ENCODE measurements at places on chromosomes 12 and 14.

- no peak for DNase-seq
These were observed 49.9 kb upstream of the BBS10 start for GRCh38 chr12:76398106-76398505.

GRCh38 chr12:22981711-22982110 is 356.7 kb downstream of the ETNK1 start:
- no peak for DNase-seq

DNA sequence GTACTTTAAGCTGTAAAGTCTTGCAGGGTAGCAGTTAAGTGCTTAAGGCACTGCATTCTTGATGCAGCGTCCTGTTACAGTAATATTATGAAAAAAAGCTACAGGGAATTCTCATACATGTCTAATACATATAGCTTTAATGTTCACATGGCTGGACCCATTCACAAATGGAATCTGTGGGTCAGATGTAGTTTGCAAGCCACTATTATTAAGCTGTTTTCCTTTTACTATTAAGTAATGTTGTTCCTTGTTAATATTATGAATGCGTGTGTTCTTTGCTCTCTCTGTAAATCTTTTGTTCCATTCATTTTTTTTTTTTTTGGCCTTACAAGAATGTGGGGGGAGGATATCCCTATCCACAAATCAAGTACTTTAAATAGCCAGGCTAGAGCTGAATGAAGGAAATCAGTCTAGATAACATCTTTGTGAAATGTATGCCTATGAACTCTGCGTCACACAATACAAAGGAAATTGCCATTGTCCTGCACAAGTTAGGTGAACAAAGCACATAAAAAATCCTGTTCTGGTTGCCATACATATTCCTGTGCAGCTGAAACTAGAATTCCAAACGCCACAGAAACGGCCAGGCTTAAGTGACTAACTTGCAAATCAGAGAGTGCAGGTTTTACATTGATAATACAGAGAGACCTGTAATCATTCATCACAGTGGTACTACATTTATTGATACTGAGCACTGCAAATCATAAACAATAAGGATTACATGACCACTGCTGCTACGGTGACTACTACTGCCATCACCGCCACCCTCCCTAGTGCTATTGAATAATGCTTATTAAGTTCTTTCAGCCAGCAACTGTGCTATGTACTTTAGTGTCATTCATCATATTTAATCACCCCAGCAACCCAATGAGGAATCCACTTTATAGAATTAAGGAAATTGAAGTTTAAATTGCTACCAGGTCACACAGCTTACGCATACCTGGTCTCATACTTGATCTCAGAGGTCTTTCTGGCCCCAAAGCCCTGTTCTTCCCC is 111.9 kb downstream of the HMGA2 start:
- no peak for DNase-seq

DNA sequence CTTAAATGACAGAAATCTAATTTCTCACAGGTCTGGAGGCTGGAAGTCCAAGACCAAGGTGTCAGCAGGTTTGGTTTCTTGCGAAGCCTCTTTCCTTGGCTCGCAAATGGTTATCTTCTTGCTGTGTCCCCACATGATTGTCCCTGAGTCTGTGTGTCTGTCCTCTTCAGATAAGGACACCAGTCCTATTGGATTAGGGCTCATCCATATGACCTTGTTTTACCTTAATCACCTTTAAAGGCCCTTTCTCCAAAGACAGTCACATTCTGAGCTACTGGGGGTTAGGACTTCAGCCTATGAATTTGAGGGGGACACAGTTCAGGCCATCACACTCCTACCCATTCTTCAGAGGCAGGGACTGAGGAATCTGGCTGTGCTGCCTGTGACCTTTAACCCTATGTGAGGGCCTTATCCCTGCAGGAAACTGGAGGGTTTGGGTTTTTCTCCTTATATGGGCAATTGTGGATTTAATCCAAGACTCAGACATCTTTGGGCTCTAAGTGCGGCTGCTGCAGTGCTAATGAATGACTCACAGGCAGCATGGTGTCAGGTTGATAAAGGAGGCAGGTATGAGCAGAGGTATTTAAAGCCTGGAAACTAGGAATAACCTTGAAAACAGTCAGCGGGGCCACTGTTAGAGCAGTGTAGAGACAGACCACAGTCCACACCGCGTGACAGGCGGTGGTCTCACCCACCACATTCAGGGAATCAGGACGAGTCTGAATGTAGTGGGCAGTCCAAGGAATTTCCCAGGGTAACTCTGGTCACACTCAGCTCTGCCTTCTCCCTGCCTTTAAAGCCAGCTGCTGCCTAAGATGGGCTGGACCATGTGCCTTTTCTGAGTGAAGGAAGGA is 10.2 kb downstream of the TPCN1 start:
- no peak for DNase-seq

GRCh38 chr12:84463741-84464495 is 448.7 kb downstream of the SLC6A15 start:
- no peak for DNase-seq

- no peak for DNase-seq
These were observed 92.7 kb downstream of the LRRC74A start for GRCh38 chr14:76918782-76919394.

DNA sequence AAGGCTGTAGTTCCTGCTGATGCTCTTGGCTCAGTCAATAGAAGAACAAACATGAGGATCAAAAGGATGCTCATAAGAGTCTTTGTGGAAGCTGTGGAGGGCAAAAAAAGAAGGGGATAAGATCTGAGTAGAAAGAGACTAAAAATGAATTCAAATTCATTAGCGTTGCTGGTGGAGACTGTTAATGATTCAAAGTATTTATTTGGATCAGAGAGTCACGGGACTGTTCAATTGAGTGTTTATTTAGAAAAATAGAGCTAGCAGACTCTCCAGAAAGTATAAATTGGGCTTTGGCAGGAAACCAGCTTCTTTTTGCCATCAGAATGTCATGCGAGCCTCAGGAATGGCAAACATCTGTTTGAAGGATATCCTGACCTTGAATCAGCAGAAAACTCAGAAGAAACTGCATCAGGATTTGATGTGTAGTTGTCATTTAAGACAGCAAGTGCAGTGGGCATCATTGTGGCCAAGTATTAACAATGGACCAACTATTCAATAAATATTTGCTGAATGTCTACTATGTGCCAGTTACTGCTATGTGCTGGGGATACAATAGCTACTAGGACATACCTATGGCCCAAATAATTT is 126.4 kb downstream of the TBC1D30 start:
- no peak for DNase-seq

DNA sequence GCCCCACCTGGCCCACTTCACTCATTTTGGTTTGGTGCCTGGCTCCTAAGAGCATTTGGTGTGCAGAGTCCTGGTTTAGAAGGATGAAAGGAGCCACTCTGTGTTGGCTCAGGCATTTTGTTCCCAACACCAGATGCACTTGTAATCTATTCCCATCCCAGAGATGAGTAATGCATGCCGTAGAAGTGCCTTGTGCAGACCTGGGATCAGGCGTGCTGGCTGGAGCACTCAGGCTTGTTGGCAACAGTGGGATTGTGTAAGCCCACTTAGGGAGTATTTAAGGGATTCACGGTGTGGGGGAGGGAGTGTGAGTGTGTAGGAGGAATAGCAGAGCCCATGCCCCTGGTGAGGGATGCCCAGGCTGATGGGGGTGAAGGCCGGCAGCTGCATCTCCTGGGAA is 501.5 kb upstream of the TBX3 start:
- no peak for DNase-seq

DNA sequence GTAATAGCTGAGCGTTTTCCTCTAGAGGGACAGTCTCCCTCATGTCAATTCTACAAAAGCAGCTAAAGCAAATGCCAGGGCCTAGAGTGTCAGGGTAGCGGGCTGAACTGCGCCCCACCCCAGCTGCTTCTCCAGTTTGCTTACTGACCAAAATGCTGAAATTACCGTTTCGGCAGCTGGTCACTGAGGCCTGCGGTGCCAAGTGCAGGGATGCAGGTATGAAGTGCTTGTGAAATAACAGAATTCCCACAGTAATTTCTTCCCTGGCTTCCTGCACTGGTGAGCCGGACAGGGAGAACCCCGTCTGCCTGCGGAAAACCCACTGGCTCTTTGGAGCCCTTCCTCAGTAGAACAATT is 19.1 kb downstream of the PSMC1 start:
- peak; percentile 4 for DNase-seq

DNA sequence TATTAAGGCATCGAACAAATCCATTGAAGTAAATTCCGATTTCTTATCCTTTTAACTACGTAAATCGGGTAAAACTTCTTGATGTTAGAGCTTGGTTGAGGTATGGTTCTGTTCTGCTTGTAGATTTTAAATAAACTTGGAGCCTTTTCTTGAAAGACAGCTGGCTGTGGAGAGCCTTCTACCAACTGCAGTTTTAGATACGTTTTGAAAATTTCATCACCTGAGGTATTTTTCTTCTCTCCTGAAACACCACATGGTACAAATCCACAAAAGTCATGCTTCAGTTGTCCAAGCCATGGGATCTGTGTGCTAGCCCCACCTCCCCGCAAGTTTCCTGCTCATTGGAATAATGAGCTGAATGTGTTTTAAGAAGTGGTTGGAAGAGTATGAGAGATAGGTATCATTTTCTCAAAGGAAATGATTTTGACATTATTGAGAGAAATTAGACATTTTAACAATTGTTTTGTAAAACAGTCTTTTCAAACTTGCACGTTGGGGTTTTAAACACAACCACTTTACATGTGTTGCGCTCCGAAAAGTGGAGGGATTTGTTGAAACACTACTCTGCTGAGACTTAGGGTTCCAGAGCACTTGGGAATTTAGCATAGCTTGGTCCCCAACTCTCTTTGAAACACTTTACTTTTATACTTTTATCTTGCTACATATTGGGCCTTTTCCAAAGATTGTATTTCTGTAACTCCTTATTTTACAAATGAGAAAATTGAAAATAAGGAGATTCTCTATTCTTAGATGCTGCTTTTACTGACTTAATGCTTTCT is 1.4 kb downstream of the PPM1A start:
- DNase-seq = no peak

- no peak for DNase-seq
These were observed 13.2 kb downstream of the CLEC4E start for GRCh38 chr12:8527250-8528130.

DNA sequence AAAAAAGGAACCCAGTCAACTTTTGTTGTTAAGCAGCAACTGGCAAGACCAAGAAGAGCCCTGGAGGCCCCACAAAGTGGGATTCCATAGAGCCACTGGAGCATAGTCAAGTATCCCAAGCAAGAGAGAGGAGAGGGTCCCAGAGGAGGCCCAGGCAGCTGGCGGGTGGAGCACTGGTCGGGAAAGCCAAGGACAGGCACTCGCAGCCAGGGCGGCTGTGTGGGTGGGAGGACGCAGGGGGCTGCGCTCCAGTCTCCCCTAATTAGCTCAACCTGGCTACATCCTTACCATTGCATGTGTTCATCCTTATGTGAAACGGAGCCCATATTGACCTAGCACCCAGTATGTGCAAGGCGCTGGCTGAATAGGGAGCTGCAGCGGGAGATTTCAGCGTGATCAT is 18.3 kb upstream of the ZFP36L1 start:
- DNase-seq = no peak

DNA sequence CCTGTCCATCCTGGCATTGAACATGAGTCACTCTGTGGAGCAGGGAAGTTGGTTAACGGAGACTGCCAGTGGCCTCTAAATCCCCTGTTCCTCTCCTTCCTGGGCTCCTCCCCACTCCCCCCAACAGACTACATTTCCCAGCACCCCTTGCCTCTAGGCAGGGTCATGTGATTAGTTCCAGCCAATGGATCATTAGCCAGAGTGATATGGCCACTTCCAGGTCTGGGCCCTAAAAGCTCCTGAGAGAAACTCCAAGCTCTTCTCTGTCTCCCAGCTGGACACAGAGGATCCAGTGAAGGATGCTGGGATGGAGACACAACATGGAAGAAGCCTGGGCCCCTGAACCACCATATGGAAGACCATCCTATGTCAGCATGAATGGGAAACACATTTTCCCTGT is 54.4 kb upstream of the RFLNA start:
- DNase-seq = no peak

GRCh38 chr12:8903646-8904045 is 10.7 kb upstream of the PHC1 start:
- DNase-seq = no peak

DNA sequence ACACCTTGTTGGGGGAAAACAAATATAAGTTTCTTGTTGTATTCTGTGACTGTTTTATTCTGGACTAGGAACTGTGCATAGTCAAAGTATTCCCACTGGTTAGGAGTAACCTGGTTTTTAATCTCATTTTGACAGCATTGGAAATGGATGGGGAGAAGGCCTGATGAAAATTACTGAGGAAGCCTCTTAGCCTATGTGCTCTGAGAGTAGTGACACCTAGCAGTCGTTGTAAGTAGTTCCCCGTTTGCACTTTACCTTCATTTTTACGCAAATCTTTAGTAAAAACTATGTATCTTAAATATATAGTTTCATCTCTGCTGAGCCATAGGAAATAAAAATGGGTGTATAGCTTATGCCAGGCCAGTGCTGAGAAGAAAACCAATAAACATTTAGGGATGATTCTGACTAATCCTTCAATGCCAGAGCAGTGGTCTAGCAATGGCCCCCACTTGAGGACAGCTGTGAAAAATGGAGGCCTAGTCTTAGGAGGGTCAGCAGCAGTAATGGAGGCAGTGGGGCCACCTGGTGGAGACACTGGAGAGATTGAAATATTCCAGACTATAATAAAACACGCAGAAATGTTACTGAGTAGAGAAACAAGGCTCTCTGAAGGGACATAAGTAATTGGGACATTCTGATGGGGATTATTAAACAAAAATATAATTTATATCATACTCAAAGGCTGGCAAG is 133.2 kb upstream of the NOVA1 start:
- DNase-seq = no peak

- no peak for DNase-seq
These were observed 126.4 kb downstream of the PIK3C2G start for GRCh38 chr12:18387706-18388105.

- DNase-seq = no peak
These were observed 31.3 kb downstream of the CORO1C start for GRCh38 chr12:108699955-108700563.

DNA sequence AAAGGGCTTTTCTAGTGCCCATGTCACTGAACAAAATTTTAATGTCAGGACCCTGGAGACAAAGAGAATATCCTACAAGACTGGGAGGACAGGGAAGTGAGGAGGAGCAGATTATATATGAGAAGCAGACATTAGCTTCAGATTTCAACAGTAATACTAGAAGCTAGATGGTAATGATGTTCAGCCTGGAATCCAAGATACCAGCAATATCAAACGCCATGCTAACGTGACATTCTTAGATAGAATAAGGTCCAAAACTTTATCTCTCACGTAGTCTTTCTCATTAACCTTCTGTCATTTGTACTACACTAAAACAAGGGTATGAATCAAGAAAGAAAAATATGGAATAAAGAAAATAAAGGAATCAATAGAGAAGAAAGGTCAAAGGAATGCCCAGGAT is 18.7 kb downstream of the SOS2 start:
- no peak for DNase-seq

DNA sequence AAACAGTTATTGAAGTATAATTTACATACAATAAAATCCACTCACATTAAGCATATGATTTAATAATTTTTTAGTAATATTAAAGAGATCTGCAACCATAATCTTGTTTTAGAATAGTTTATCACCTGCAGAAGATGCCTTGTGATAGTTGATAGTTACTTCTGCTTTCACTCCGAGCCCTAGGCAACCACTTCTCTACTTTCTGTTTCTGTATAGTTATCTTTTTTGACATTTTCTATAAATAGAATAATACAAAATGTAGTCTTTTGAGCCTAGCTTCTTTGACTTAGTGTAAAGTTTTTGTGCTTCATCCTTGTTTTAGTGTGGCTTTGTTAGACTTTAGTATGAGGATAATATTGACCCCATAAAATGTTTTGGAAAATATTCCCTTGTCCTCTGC is 111.0 kb downstream of the MNAT1 start:
- DNase-seq = no peak

- no peak for DNase-seq
These were observed 767 bp upstream of the CCNT1 start for GRCh38 chr12:48717252-48717695.
